ENCODE measurements at places on chromosomes 1 and 21. TPM values are rescaled to one million over a fixed set of nuclear protein-coding genes. Genes with fewer than 3 reads are reported as not detected.

DNA sequence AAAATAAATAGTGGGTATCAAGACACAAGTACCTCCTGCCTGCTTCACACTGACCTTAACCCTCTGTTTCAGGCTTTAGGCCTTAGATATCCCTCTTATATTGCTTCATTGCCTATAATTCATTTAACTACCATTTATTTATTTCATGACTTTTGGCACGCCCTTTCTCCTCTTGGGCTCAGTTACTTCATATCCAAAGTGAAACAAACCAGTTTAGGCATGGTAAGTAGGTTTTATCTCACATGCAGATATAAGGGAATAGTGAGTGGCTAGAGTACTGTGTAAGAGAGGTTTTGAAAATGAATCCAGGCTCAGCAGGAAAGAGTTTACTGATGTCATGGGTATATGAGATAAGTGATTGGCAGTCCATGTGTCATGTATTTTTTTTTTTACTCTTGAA lies 69.8 kb upstream of the BEND5 start:
- no peaks in the 10 kb centered on the region for H3K36me3 ChIP-seq
- no peak overlapping the region for H3K27ac ChIP-seq

GRCh38 chr1:222243902-222244301 lies 304.0 kb downstream of the HHIPL2 start:
- no peaks in the 10 kb centered on the region for H3K27me3 ChIP-seq
- H3K36me3 ChIP-seq, result no peaks in the 10 kb centered on the region
- H3K4me1 ChIP-seq, result no peaks in the 10 kb centered on the region
- no peak for DNase-seq

- peaks cover 42% of the 10 kb centered on the region for H3K36me3 ChIP-seq
- H3K27me3 ChIP-seq, result no peaks in the 10 kb centered on the region
- peak overlapping the region; percentile 91 for H3K27ac ChIP-seq
- peak overlapping the region; percentile 67 for H3K4me3 ChIP-seq
- no peak for DNase-seq
- peaks cover 80% of the 10 kb centered on the region for H3K4me1 ChIP-seq
Observed at GRCh38 chr1:207820568-207821463, 69.0 kb downstream of the CD46 start.

- H3K4me3 ChIP-seq, result no peak overlapping the region
- H3K27ac ChIP-seq, result no peak overlapping the region
- H3K36me3 ChIP-seq, result no peaks in the 10 kb centered on the region
- no peak for DNase-seq
Observed at GRCh38 chr21:44702973-44703730, 6.2 kb downstream of the KRTAP10-12 start.

GRCh38 chr1:87318056-87318650 lies 10.5 kb upstream of the LMO4 start:
- no peaks in the 10 kb centered on the region for H3K27me3 ChIP-seq
- no peak overlapping the region for H3K4me3 ChIP-seq

- no peaks in the 10 kb centered on the region for H3K4me1 ChIP-seq
- no peaks in the 10 kb centered on the region for H3K27me3 ChIP-seq
- H3K4me3 ChIP-seq, result no peak overlapping the region
- DNase-seq, result no peak
- no peaks in the 10 kb centered on the region for H3K36me3 ChIP-seq
Observed at GRCh38 chr1:170604065-170604464, 59.9 kb upstream of the PRRX1 start.

DNA sequence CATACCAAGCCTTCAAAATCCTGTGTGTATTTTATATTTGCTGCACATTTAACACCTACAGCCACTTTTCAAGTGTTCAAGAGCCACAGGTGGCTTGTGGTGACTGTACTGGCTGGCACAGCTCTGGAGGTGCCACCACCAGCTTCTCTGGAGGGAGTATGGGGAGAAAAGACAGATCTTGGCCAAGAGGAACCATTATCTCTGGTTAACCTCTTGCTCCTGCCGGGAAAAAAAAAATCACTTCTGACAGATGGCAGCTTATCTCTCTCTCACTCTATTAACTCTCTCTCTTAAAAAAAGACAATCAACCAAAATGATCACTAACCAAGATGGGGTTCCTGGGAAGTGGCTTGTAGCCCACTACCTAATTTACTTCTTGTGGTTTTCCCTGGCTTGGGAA lies 1.2 kb upstream of the RIIAD1 start:
- peak overlapping the region; percentile 60 for H3K4me3 ChIP-seq
- no peak for DNase-seq
- H3K4me1 ChIP-seq, result peaks cover 41% of the 10 kb centered on the region
- peaks cover 11% of the 10 kb centered on the region for H3K27me3 ChIP-seq

DNA sequence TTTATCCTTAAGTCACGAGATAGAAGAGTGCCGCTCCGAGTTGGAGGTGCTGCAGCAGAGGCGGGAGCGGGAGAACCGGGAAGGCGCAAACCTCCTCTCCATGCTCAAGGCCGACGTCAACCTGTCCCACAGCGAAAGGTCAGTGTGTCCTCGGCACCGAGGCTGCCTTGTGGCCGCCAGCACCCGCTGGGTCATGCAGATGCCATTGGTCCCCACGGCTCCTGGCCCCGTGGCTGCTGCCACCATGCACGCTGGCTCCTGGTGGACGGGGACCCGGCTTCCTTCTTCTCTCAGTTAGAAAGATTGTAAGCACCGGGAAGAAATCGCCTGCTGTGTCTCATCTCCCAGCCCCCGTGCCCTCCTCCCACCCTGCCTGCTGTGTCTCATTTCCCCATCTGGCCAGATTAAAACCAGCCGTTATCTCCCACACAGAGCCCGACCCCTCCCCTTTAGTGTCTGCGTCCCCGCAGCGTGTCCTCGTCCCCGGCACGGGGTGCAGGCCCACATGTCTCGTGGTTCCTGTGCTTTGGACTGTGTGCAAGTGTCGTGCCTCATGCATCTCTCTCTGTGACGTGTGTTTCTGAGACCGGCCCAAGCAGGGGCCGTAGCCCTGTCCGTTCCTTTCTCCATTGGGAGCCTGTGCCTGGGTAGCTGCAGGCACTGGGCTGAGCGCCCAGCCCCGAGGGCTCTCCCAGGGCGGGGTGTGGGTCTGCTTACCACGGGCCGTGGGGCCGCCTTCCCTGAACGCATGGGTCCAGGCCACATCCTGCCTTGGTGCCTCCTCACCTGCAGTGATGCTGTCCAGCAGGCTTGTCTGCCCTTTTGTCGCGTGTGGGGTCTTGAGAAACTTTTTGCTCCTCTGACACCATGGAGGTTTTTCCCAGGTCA lies 62.1 kb downstream of the PCNT start:
- H3K36me3 ChIP-seq, result no peaks in the 10 kb centered on the region
- no peaks in the 10 kb centered on the region for H3K27me3 ChIP-seq
- no peak overlapping the region for H3K27ac ChIP-seq
- no peak overlapping the region for H3K4me3 ChIP-seq

DNA sequence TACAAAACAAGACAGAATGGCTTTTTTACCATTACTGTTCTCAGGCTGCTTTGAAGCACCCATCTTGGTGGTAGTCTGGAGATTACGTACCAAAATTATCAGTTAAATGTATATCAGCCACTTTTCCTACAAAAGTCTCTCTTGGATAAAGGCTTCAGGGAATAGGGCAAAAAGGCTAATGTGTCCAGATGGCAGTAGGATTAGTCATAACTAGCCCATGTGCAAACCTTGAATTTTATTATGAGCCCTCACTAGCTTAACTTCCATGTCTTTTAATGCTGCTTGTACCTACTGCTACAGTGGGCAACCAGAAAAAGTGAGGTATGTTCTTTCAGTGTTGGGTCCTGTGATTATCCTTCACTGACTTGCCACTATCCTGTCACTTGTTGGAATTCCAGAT lies 51.0 kb downstream of the PLPPR4 start:
- no peaks in the 10 kb centered on the region for H3K27me3 ChIP-seq
- H3K27ac ChIP-seq, result no peak overlapping the region
- H3K4me1 ChIP-seq, result no peaks in the 10 kb centered on the region

GJA9 gene
- not detected for total RNA-seq

RNU11 gene
- not detected for total RNA-seq

AADACL3 gene
- total RNA-seq, result not detected

SAMD11 gene
- 0.87 TPM for total RNA-seq
